Heart right ventricle (tissue), 16 donors: ENCODE measurements at places on chromosomes 6 and 20. TPM values are rescaled to one million over a fixed set of nuclear protein-coding genes. Genes with fewer than 3 reads are reported as not detected.

GRCh38 chr6:142325111-142325510 is 23.3 kb downstream of the ADGRG6 start:
- DNase-seq = no peak

- no peak for DNase-seq
Observed at GRCh38 chr6:140269591-140270165, 895.2 kb upstream of the CITED2 start.

DNA sequence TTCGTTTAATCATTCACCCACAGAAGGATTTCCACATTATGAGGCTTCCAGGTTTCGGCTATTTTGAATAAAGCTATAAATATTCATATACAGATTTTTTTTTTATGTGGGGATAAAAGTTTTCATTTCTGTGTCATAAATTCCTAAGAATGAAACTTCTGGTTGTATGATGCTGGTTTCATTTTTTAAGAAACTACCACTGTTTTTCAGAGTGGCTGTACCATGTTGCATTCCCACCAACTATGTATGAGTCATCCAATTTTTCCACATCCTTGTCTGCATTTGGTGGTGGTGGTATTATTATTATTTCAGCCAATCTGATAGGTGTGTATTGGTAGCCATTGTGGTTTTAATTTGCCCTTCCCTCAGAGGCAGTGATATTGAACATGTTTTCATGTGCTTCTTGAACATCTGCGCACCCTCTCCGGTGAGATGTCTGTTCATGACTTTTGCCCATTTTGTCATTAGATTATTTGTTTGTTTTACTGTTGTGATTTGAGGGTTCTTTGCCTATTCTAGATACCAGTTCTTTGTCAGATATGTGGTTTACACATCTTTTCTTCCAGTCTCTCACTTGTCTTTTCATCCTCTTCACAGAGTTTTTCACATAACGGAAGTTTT is 75.5 kb downstream of the DOK5 start:
- no peak for DNase-seq

DNA sequence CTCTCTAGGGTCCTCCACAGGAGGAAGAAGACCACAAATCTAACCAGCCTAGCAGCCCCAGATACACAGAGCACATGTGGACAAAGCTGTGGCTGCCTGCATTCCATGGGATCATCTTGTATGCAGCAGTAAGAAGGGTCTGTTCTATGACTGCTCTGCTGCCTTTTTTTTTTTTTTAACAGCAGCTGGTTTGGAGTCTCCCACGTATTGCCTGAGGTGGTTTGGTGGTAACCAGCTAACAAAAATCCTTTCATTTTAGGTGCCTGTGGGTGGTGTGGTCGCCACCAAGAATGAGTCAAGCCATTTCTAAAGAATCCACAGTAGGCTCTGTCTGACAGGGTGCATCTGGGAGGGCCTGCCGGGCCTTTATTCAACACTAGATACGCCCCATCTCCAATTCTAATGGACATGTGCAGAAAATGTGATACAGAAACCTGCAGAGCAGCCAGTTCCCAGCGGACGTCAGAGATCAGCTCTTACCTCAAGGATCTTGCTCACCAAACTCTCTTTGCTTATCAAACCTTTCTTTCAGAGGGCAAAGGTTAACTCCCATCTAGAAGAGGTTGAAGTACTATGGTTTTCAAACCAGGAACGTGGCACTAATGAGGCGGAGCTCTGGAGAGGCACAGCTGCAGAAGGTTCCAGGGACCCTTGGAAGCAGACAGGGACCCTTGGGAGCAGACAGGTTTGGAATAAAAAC is 32.0 kb downstream of the GNAS-AS1 start:
- no peak for DNase-seq

GRCh38 chr20:48192109-48192508 is 406.8 kb upstream of the SULF2 start:
- DNase-seq = no peak

DNA sequence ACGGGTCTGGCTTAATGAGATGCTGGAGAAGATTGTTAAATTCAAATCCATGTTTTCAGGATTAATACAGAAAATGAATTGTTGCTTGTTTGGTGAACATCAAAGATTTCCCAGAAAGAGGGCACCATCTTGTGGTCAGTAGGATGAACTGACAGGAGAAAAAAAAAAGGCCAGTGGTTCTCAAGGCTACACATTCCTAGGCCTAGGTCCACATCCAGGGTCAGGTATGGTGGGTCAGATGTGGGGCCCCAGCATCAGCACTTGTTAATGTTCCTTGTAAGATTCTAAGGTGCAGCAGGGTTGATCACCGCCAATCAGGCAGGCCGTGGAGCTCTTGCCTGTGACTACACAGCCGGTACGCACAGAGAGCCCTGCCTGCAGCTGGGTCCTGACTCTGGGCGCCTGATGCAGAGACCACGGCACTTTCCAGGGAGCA is 34.0 kb upstream of the FOXO3 start:
- DNase-seq = no peak

- DNase-seq = no peak
Observed at GRCh38 chr20:54469952-54470351, 5.4 kb upstream of the DOK5 start.

- DNase-seq = no peak
Observed at GRCh38 chr6:28585335-28585734, 59.7 kb downstream of the GPX5 start.

- no peak for DNase-seq
Observed at GRCh38 chr20:50263831-50264230, 73.2 kb downstream of the CEBPB start.

DNA sequence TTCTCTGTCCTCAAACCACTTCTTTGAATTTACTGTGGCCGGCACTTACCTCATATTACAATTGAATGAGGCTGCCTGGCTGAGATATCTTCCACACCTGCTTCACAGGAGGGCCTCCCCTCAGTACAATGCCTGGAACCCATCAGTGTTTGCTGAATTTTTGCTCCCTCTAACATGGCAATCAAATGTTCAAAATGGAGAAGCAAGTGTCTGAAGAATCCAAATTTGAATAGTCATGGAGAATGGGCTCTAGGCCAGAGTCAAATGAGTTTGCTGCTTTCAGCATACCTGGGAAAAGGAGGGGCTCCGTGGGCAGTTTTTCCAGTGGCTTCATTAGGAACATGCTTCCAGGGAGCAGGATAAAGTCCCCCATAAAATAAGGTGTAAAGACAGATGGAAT is 564.8 kb downstream of the UTRN start:
- no peak for DNase-seq

GRCh38 chr20:59322585-59323454 is 22.4 kb downstream of the EDN3 start:
- DNase-seq = no peak

GRCh38 chr6:157668009-157668401 is 155.0 kb upstream of the SNX9 start:
- no peak for DNase-seq

DNA sequence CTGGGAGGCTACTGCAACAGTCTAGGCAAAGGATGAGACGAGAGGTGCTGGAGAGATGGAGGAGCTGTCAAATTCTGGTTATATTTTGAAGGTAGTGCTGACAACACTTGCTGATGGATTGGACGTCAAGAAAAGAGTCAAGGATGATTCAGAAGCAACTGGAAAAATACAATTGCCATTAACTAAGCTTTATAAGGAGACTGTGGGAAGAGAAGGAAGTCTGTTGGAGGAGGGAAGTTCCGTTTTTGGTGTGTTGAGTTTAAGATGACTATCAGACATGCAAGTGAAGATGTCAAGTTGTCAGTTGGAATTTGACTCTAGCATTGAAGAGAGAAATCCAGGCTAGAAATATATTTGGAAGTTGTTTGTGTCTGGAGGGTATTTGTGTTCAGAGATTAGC is 358.1 kb downstream of the RNGTT start:
- no peak for DNase-seq

DNA sequence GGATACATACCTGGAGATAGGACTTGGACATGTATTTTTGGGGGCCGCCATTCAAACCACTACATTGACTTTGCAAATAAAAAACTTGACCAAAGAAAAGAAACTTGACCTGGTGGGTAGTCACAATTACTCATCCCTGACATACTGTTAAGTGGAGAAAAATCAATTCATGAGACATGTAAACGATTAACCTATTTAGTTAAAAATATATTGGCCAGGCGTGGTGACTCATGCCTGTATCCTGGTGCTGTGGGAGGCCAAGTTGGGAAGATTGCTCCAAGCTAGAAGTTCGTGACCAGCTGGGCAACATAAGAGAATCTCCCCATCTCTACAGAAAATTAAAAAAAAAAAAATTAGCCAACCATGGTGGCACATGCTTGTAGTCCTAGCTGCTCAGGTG is 2.5 kb upstream of the SRSF12 start:
- DNase-seq = no peak

DNA sequence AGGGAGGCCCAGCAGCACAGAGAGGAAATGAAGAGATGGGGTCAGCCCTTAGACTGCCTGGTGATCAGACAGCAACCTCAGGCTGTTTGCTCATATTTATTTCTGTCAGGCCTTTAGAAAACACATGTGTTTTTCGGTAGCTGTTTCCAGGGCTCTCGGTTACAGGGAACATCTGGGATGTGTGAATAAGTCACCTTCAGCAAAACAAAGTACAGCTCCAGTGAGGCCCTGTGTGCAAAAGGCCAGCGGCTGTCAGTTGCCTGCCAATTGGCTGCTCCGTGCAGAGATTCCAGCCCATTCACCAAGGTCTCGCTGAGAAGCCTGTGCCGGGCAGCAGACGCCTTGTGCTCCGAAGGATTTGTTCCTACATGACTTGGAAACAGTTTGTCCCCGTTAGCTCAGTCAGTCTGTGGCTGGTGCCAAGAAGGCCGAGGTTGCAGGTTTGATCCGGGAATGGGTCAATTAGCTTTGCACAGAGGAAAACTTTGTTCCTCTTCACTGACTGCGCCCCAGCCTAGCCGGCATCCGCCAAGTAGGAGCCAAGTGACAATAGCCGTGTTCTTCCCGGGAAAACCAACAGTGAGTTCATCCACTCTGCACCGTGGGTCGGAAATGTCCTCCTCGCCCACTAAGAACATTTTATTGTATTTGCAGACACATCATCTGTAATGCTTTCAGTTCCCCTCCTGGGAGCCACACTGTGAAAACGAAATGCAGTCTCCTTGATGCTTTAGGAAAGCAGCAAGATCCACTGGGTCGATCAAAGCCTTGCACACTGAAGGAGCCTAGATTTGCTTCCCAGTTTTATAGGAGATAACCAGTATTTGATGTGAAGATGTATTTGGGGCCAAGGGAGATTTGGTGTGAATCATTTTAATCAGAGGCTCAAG is 315.4 kb upstream of the CDYL start:
- peak; percentile 67 for DNase-seq

DNA sequence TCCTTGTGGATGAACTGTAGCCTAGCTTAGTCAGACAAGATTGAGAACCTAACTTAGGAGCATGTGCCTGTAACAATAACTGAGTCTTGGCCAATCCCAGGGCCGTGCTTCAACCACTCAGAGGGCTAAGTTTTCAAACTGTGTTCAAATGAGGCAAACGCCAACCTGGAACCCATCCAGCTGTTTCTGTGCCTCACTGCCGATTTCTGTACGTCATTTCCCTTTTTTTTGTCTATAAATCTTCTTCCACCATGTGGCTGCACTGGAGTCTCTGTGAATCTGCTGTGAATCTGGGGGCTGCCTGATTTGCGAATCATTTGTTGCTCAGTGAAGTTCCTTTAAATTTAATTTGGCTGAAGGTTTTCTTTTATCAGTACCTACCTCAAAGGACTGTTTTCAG is 115.0 kb upstream of the CHD6 start:
- DNase-seq = no peak

GRCh38 chr20:62737271-62737811 is 28.7 kb downstream of the NTSR1 start:
- DNase-seq = no peak

Gene DHX35
- total RNA-seq = 10.0 TPM

Gene SMIM8
- 11.0 TPM for total RNA-seq

Gene DPPA5
- total RNA-seq = not detected

Gene SAMD5
- 0.34 TPM for total RNA-seq

Gene AFG1L
- 13.3 TPM for total RNA-seq
